ENCODE measurements at places on chromosomes 6 and 20.

GRCh38 chr6:142155895-142156757 lies 9.1 kb downstream of the VTA1 start:
- DNase-seq: peak; percentile 45

DNA sequence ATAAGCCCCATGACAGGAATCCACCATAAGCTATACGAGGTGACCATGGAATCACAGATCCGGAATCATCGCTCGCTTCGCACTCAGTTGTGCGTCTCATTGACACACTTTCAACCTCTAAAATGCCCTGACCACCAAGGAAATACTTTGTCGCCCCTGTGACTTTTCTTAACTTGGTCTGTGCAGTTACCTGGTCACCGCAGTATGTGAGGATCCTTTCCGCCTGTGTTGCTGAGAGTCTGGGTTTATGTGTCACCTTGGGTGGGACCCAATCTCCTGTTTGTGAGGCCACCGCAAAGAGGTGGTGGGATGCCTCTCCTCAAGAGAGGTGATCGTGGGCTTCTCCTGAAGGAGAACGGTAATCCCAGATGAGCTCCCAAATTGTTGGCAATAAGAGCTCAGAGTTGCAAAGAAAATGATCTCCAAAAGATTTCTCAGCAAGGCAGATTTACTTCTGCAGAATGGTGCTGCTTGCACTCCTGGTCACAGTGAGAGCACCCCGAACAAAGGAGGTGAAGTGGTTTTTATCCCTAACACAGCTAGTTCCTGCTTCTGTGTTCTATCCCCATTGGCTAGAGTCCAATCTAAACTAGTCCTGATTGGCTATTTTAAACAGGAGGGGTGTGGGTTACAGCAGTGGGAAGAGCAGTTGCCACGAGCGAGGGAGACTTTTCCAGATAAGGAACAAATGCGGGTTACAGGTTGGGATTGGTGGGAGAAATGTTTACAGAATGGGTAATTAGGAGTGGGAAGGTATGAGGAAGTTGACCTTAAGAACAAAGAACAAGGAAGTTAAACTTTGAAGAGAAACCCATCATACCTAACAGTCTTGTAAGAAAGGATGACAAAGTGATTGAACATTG lies 9.1 kb upstream of the ZNFX1 start:
- peak; percentile 59 for DNase-seq

- DNase-seq: peak; percentile 85
These were observed 141.5 kb downstream of the ANKRD60 start for GRCh38 chr20:58086763-58087561.

DNA sequence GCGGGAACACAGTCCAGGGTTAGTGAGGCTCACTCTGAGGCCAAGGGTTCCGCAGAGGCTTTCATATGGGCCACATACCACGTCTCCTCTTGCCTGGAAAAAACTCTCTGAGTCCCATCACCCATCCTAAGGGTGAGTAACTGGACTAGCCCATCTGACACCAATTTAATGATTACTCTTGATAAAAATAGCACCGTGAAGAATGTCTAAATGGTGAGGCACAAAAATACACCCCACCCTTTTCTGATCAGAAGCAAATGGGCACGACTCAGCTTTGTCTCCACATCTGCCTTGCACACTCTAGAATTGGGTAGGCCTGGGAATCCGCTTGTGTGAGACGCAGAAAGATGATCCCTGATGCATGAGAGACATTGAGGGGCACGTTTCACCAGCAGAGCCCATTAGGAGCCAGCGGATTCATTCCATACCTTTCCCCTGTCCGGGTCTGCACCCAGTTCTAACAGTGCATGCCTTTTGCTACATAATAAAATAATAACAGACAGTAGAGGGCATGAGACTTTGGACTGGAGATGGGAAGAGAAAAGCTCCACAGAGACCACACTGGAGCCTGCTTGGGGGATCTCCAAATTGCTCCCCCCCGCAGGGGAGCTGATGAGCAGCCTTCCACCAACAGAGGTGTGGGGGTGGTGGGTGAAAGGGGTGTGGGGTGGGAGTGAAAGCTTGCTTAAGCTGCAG lies 110.0 kb upstream of the KCNK16 start:
- DNase-seq: no peak

- no peak for DNase-seq
These were observed 3.6 kb upstream of the EDN1 start for GRCh38 chr6:12286373-12287110.

- no peak for DNase-seq
These were observed 189.4 kb upstream of the ARID1B start for GRCh38 chr6:156587751-156588301.

DNA sequence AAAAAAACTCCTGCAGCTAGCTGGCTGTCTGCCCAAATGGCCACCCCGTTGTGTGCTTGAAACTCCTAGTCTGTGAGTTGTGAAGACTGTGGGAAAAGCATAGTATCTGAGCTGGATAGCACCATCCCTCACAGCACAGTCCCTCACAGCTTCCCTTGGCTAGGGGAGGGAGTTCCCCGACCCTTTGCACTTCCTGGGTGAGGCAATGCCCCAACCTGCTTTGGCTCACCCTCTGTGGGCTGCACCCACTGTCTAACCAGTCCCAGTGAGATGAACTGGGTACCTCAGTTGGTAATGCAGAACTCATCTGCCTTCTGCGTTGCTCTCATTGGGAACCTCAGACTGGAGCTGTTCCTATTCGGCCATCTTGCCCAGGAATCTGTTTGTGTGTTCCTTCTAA lies 260.6 kb upstream of the STXBP5 start:
- DNase-seq: no peak

- no peak for DNase-seq
These were observed 612.3 kb downstream of the UTRN start for GRCh38 chr6:144897441-144897921.

DNA sequence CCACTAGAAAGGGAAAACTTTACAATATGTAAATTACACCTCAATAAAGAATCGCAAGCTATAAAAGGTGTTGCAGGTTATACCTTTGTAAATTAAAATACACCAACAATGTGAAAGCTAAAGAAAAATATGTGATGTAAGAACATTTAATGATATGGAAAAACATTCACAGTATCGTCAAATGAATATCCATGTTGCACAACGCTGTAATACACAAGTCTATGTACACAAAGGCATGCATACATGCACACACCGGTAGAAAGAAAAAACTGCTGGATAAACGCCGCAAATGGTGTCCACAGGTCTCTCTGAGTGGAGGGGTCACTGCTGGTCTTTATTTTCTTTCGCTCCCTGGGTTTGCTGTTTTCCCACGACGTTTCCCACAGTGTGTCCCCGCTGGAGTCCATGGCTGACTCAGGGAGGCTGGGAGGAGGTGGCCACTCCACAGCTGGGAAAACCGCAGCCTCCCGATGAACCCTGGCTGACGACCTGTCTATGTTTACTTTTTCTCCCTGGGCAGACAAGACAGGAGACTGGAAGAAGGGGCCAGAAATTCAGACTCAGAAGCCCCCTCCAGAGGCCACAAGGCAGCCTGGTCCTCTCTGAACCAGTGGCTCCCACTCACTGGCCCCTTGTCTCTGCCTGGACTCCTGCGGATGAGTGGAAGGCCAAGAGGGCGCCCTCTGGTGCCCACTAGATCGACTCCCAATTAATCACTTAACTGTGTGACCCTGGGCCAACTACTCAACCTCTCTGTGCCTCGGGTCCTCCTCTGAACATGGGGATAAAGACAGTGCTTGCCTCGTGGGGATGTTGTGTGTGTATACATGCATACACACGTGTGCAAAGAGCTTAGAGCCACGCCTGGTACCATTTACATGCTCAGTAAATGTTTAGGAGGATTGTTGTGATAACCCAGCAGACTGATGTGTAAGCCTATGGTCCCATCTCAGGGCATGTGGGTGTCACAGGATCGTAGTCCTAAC lies 12.8 kb upstream of the BPI start:
- DNase-seq: peak; percentile 89

DNA sequence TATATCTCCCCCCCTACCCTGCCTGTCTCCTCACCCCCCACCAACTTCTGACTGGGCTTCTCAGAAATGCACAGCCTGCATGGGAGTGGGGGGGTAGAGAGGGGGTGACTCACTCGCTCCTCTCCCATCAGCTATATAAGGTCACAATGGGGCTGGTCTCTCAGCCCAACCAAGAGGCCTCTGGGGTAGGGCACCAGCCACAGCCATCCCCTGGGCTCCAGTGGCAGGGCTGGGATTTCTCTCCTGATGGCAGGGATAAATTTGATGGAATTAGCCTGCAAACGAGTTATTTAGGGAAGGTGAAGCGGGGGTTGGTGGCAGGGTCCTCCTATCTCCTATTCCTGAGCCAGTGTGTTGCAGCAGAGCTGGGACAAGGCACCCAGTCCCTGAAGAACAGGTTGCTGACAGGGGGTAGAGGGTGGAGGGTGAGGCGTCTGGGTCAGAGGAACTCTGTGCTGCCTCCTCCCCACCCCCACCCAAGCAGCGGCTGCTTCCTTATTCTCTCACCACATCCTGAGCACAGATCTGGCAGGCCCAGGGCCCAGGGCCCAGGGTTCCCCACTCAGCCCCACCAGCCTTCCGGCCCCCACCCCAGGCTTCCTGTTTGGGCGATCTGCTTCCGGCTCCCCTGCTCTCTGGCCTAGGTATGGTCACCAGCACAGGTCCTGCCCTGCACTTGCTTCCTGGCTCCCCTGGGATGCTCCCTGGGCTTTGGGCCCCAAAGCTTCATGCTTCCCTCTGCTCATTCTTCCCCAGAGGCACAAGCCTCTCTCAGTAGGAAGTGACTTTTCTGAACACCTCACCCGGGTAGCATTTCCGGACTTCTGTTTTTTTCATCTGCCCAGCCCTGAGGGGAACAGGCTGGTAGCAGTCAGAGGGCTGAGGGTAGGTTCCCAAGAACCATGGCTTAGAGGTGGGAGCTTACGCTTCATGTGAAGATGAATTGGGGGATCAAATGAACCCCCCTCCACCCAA lies 4.0 kb downstream of the PPP1R18 start:
- peak; percentile 71 for DNase-seq

GRCh38 chr6:44146685-44147084 lies 11.9 kb upstream of the CAPN11 start:
- no peak for DNase-seq

- no peak for DNase-seq
These were observed 113.3 kb upstream of the SSTR4 start for GRCh38 chr20:22921595-22922421.

- DNase-seq: no peak
These were observed 142.9 kb downstream of the TFAP2B start for GRCh38 chr6:50961611-50962010.

GRCh38 chr6:169668203-169668847 lies 33.5 kb downstream of the WDR27 start:
- DNase-seq: no peak

- no peak for DNase-seq
These were observed 26.2 kb downstream of the TNXB start for GRCh38 chr6:32082935-32083334.

DNA sequence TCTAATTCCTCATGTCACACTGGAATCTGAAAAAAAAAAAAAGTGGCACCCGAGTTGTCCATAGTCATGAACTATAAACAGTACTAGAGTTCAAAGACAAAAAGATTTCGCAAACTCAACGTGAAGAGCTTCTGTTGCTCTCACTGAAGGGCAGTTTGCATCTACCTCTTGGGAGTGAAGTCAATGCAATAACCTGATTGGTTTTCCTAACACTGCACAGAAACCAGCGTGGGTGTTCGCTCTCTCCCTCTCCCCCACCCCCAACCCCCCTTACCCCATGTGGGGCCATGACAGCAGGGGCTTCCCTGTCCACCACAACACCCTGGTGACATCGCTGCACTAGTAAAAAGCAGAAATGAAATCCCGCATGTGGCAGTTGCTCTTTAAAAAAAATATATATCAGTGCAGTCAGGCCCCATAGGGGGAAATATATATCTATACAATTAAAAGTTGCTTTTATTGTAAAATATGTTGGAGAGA lies 66.9 kb downstream of the GMPR start:
- DNase-seq: no peak

DNA sequence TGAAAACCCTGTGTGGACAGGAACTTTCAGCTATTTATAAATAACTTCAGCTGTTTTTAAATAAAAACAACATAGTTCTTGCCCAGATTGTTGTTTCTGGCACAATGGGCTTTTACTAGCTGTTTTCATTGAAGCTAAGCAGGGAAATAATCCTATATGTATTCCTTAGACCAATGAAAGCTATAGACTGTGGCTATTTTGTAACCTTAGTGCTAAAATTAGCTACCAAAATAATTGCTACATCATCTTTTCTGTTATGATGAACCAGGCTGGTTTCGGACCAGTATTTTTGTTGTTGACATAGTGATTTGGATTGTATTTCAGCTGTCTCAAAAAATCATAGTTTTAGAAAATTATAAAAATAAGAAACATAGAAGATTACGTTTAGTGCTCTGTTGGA lies 13.7 kb downstream of the PHF3 start:
- no peak for DNase-seq

- DNase-seq: no peak
These were observed 50.2 kb downstream of the COL12A1 start for GRCh38 chr6:75155631-75156030.

DNA sequence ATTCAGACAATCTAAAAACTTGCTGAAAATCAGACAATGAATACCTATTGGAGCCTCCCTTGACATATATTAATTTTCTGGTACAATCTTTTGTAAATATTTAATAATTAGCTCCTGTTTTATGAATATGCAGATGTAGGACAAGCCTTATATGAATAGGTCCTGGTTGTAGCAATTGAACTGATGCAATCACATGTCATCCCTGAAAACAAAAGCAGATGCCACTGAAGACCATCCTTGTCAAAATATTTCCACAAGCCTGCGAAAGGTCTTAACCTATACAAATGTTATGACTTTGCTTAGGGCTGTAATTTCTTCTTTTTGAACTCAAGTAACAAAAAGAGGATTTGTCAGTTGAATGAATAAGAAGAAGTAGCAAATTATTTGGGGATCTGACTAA lies 722.1 kb downstream of the EYS start:
- DNase-seq: no peak

DNA sequence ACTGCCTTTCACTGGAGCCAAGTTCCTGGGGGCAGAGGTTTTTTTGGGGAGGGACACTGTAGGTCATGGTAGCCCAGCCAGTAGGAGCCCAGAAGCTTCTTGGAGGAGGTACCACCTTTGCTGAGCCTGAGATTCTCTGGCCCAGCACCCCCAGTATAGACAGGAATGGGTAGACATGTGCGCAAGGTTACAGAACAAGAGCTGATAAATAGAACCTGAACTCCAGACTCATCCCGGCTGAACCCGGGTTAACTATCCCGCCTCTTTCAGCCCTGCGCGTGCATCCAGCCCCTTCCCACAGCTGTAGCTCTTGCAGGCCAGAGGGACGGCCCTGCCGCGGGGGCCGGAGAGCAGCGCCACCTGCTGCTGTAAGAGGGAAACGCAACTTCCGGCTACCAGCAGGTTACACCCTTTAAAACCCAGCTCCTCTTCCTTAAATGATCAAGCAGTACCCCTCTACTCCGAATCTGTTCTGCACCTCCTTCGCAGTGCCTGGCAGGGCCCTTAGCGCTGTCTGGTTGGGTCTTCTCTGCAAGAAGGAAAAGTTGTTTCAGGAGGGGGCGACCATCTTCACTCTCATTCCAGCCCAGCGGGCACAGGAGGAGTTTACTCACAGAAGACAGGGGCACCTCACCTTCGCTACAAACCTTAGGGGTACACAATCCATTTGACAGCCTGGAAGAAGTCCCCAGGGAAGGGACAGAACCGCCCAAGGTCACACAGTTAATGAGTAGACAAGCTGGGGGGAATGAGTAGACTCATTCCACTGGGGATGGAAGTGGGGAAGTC lies 7.5 kb downstream of the SRXN1 start:
- DNase-seq: peak; percentile 96

All from endodermal cell (in vitro differentiated cells).